ENCODE measurements at places on chromosomes 5 and 9. TPM values are rescaled to one million over a fixed set of nuclear protein-coding genes. Genes with fewer than 3 reads are reported as not detected.

- H3K27ac ChIP-seq, result no peak overlapping the region
- H3K4me1 ChIP-seq, result no peaks in the 10 kb centered on the region
- no peak for DNase-seq
- H3K36me3 ChIP-seq, result no peaks in the 10 kb centered on the region
- no peak overlapping the region for H3K4me3 ChIP-seq
Observed at GRCh38 chr5:166712447-166713185, 1578.8 kb upstream of the WWC1 start.

DNA sequence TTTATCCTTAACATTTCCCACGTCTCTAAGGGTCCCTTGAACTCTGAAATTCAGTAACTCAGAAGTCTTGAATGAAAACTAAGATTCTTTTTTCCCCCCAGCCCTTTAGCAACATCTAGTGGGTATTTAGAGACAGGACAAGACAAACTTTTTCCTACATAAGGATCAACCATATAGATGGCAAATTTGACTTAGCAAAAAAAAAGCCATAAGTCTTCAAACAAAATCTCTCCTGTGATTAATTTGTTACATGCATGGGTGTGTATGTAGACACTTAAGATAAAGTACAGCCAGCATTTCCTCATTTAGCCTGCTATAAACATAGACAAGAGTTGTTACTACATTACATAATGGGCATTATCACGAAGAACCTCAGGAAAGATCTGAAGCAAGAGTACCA is 29.1 kb upstream of the ANKRD31 start:
- H3K4me1 ChIP-seq, result no peaks in the 10 kb centered on the region
- H3K27me3 ChIP-seq, result peaks cover 3% of the 10 kb centered on the region
- no peak overlapping the region for H3K4me3 ChIP-seq
- no peak overlapping the region for H3K27ac ChIP-seq
- DNase-seq, result peak; percentile 25

DNA sequence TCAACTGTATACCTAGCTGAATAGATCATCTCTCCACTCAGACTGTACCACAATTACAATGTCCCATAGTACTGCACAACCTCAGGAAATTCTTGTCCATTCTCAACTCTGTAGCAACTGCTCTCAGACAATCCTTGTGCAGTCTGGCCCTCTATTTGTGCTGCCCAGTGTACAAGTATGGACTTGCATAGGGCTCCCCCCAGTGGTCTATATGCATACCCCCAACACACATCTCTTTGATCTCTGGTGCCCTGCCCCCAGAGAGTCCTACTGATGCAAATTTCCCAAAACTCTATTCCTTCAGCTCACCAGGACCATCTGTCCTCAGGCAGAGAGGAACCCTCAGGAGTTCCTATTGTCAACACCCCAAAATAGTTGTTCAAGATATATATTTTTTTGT is 205.3 kb downstream of the SLCO4C1 start:
- no peaks in the 10 kb centered on the region for H3K36me3 ChIP-seq
- no peak overlapping the region for H3K27ac ChIP-seq
- DNase-seq, result peak; percentile 2

ROR2 gene
- total RNA-seq, result 5.9 TPM

Measured in Panc1 (cell line).